ENCODE measurements at places on chromosomes 11 and 22. TPM values are rescaled to one million over a fixed set of nuclear protein-coding genes. Genes with fewer than 3 reads are reported as not detected.
A peak's percentile ranks its signal among the peaks of the same experiment; 100 is the strongest.

DNA sequence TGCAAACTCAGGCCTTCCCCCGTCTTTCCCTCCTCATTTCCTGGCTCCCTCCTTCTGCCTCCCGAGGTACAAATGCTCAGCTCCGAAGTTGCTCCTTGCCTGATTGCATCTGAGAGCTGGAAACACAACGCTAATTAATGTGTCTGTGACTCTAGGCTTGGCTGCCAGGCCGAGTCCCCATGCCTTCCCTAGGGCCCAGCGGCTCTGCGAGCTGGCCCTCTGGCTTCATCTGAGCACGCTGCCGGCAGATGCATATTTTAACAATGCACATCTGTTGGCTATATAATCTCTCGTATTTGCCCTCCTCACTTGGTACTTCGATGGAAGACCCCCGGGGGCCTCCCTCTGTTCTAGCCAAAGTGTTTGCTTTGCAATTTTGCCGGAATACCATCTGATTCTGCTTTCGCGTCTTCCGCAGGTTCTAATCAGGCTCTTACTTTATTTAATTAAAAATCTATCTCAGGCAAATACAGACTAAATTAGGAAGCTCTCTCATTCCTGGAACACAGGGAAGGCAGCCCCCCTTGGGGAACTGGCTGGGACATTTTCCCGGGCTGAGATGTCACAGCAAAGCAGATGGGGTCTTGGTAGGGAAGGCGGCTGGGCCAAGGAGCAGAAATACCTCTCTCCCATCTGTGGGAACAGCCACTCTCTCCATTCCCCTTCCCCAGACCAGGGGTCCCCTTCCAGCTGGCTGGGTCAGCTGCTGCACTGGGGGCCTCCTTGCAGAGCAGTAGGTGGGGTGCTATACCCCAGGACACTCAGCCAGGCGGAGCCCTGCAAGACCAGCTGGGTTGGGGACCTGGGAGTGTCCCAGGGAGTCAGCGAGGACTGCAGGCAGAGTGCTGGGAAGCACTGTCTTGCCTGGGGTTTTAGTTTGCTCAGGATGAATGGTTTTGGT, 162.8 kb downstream of the ST3GAL4 start:
- H3K36me3 ChIP-seq = no peaks in the 10 kb centered on the region
- H3K4me3 ChIP-seq = no peak overlapping the region
- H3K4me1 ChIP-seq = peaks cover 40% of the 10 kb centered on the region
- no peak overlapping the region for H3K27ac ChIP-seq

DNA sequence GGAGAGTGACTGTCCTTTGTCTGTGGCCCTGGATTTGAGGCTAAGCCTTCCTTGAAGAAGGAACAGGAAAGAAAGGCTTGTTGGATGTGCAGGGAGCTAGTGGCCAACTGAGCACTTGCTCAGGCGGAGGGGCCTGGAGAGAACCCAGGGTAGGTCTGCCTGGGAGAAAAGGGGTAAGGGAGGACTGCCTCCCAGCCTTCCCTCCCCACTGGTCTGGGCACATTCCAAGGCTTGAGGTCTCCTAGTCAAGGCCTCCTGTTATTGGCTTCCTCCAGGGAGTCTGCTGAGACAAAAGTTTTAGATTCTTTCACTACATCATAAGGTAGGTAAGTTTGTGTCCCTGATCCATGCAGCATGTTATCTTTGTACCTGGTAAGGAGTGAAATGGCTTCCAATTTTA, 15.2 kb downstream of the KCNQ1OT1 start:
- peaks cover under 1% of the 10 kb centered on the region for H3K36me3 ChIP-seq
- H3K4me1 ChIP-seq = peaks cover 12% of the 10 kb centered on the region
- H3K27ac ChIP-seq = peak overlapping the region; percentile 21
- DNase-seq = no peak
- no peaks in the 10 kb centered on the region for H3K27me3 ChIP-seq

- H3K27ac ChIP-seq = no peak overlapping the region
- no peak overlapping the region for H3K4me3 ChIP-seq
- no peaks in the 10 kb centered on the region for H3K4me1 ChIP-seq
Observed at GRCh38 chr11:113262594-113262993, 51.8 kb upstream of the TTC12 start.

Gene ETS1
- 40.6 TPM for total RNA-seq

Gene OR52E8
- not detected for total RNA-seq

Gene C22orf31
- 0.63 TPM for total RNA-seq

Gene OR10D3
- 0.26 TPM for total RNA-seq

DNA sequence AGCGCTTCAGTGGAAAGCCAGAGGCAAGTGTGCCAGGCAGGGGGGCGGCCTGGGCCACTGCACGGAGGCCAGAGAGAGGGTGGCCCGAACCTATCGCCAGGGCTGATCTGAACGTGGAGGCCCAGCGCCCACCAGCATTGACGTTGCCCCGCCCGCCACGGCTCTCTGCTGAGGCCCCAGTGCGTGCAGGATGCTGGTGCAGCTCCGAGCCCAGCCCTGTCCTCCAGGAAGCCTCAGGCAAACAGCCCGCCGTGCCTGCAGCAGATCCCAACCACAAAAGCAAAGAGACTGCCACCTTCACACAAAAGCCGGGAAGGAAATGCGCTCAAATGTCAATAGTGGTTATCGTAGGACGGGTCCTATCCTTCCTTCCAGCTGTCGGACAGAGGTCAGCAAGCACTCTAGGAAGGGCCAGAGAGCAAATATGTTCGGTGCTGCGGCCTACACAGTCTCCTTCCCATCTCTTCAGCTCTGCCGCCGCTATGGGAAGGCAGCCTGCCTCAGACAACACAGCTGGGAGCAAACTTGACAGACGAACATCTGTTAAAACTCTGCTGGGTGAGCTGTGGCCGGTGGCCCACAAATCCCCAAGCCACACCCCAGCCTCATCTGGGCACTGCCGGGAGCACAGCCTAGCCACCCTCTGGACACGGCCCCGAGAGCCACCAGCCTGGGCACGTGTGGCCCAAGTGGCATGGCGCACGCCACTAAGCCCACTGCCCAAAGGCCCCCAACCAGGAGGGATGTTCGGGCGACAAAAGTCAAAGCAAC, 146.2 kb downstream of the CRYBB2 start:
- H3K36me3 ChIP-seq = no peaks in the 10 kb centered on the region
- H3K4me1 ChIP-seq = peaks cover 10% of the 10 kb centered on the region
- H3K27me3 ChIP-seq = no peaks in the 10 kb centered on the region
- H3K27ac ChIP-seq = no peak overlapping the region
- no peak for DNase-seq
- H3K4me3 ChIP-seq = no peak overlapping the region

Gene OR8K3
- total RNA-seq = not detected

Gene MIAT
- 12.2 TPM for total RNA-seq

- no peaks in the 10 kb centered on the region for H3K27me3 ChIP-seq
- H3K4me3 ChIP-seq = peak overlapping the region; percentile 93
- H3K27ac ChIP-seq = peak overlapping the region; percentile 75
- peaks cover 21% of the 10 kb centered on the region for H3K4me1 ChIP-seq
- H3K36me3 ChIP-seq = no peaks in the 10 kb centered on the region
- DNase-seq = peak; percentile 68
Observed at GRCh38 chr22:20319041-20319744, 667 bp downstream of the DGCR6L start.

DNA sequence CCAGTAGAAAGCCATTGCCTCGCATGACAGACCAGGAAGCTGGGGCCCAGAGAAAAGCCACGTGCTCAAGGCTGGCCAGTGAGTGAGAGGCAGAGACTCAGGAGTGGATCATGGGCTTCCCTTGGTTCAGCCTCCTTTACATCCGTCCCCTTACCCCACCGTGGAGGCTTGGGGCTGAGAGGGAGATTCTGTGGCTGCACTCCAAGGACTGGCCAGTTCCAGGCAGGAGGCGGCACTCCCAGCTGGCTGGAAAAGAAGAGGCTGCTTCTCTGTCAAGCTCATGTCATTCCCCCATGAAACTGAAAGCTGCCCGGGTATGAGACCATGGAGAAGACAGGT, 6.6 kb upstream of the ASCL2 start:
- H3K4me1 ChIP-seq = no peaks in the 10 kb centered on the region
- no peak overlapping the region for H3K27ac ChIP-seq
- H3K36me3 ChIP-seq = no peaks in the 10 kb centered on the region
- H3K4me3 ChIP-seq = no peak overlapping the region
- DNase-seq = no peak
- peaks cover 55% of the 10 kb centered on the region for H3K27me3 ChIP-seq

DNA sequence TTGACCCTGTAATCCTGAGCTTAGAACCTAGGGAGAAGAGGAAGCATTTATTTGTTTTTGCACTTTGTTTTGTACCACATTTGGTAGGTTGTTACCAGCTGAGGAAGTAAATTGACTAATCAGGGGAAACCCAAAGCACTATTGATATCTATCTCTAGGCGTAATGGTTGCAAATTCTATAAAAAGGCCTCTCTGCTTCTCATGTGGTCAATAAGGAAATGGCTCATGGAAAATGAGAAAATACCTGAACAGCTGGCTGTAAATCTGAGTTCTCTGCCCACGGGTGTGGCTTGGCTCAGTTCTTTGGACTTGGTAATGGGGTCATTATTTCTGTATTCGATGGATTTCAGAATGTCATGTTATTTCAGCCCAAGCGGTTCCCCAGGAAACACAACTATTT, 42.4 kb downstream of the BARX2 start:
- peak overlapping the region; percentile 5 for H3K4me3 ChIP-seq
- no peak for DNase-seq
- peak overlapping the region; percentile 73 for H3K27ac ChIP-seq
- H3K36me3 ChIP-seq = no peaks in the 10 kb centered on the region
- H3K27me3 ChIP-seq = no peaks in the 10 kb centered on the region

- H3K27ac ChIP-seq = peak overlapping the region; percentile 60
- no peak overlapping the region for H3K4me3 ChIP-seq
- H3K4me1 ChIP-seq = peaks cover 22% of the 10 kb centered on the region
- H3K36me3 ChIP-seq = peaks cover 3% of the 10 kb centered on the region
- no peak for DNase-seq
Observed at GRCh38 chr11:16902781-16903378, 111.3 kb downstream of the PLEKHA7 start.

- H3K36me3 ChIP-seq = peaks cover 8% of the 10 kb centered on the region
- peaks cover 49% of the 10 kb centered on the region for H3K4me1 ChIP-seq
- H3K27ac ChIP-seq = peak overlapping the region; percentile 89
- DNase-seq = no peak
Observed at GRCh38 chr11:68371171-68372041, 59.0 kb downstream of the LRP5 start.

GRCh38 chr11:30295178-30295885, 27.6 kb upstream of the ARL14EP start:
- no peak overlapping the region for H3K27ac ChIP-seq
- H3K4me1 ChIP-seq = no peaks in the 10 kb centered on the region
- H3K36me3 ChIP-seq = no peaks in the 10 kb centered on the region
- no peak overlapping the region for H3K4me3 ChIP-seq

Gene PGA4
- 1.6 TPM for total RNA-seq

Gene OR51A4
- not detected for total RNA-seq

- DNase-seq = no peak
- no peak overlapping the region for H3K4me3 ChIP-seq
- H3K27me3 ChIP-seq = no peaks in the 10 kb centered on the region
Observed at GRCh38 chr11:94849839-94850238, 81.7 kb downstream of the AMOTL1 start.

GRCh38 chr11:16526947-16527346, 170.6 kb upstream of the SOX6 start:
- no peak overlapping the region for H3K27ac ChIP-seq
- peaks cover 3% of the 10 kb centered on the region for H3K27me3 ChIP-seq
- H3K36me3 ChIP-seq = no peaks in the 10 kb centered on the region
- no peak for DNase-seq

DNA sequence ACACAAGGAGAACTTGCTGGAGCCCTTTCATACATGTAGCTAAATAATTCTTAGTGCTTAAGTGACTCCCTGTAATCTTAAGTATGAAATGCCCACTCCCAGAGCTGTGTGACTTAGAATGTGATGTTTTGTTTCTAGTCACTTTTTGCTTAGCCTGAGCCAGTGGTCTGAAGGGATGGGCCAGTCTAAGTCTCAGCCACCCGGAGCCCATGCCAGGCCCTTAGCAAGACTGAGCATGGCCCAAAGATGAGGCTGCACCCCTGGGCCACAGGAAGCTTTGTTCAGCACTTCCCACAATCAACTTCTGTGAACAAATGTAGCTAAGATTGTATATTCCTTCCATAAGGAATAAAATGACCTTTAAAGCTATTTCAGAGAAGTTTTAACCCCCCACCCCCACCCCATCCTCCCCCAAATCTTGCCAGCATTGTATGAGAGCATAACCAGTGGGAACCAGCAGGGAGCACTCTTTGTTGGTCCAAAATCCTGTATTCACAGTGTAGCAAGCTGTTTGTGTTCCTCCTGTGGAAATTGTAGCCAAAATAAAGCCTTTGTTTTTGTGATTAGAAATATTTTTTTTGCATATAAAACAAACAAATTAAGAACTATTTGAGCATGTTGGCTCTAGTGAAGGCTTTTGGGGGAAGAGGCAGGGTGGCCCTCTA, 73.8 kb upstream of the GAL start:
- H3K27ac ChIP-seq = no peak overlapping the region
- no peaks in the 10 kb centered on the region for H3K27me3 ChIP-seq
- H3K36me3 ChIP-seq = peaks cover 53% of the 10 kb centered on the region
- no peak overlapping the region for H3K4me3 ChIP-seq

Gene DEUP1
- 0.40 TPM for total RNA-seq

GRCh38 chr11:1089738-1090599, 15.3 kb downstream of the MUC2 start:
- no peaks in the 10 kb centered on the region for H3K36me3 ChIP-seq
- peaks cover 5% of the 10 kb centered on the region for H3K27me3 ChIP-seq
- no peaks in the 10 kb centered on the region for H3K4me1 ChIP-seq
- DNase-seq = no peak

DNA sequence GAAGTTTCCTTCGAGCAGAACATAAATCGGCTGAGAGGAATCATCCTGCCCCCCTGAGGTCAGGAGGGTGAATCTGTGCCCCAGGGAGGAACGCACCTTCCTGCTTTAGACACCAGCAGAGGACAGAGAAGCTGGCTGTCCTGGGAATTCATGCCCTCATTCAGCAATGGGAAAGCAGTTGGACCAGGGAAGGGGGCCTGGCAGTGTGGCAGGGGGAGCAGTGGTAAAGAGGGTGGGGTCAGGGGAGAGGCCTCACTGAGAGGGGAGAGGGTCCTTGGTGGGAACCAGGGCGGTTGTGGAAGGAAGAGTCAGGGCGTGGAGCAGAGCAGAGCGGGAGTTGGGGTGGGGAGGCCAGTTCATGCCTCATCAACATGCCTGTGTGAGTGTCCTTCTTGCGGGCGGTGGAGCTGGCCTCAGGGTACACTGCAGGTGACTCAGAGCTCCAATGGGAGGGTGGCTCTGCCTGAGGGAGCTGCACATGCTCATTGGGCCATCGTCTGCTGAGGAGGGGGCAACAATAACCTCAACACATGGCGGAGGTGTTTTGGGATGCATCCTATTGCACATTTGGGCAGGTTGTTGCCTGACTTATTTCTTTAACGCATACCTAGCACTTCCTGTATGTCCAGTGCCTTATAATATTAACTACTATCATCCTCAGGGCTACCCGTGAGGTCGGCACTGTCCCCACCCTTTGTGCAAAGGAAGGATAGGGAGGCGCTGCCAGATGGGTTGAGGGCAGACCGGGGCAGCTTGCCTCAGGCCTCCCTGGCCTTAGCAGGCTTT, 23.2 kb downstream of the MED15 start:
- no peak for DNase-seq
- H3K27me3 ChIP-seq = no peaks in the 10 kb centered on the region
- H3K4me3 ChIP-seq = peak overlapping the region; percentile 43
- H3K36me3 ChIP-seq = peaks cover 14% of the 10 kb centered on the region
- peaks cover 43% of the 10 kb centered on the region for H3K4me1 ChIP-seq

Gene MYO7A
- total RNA-seq = 2.8 TPM
